ENCODE measurements at places on chromosomes 12 and 14.
A peak's percentile ranks its signal among the peaks of the same experiment; 100 is the strongest.

DNA sequence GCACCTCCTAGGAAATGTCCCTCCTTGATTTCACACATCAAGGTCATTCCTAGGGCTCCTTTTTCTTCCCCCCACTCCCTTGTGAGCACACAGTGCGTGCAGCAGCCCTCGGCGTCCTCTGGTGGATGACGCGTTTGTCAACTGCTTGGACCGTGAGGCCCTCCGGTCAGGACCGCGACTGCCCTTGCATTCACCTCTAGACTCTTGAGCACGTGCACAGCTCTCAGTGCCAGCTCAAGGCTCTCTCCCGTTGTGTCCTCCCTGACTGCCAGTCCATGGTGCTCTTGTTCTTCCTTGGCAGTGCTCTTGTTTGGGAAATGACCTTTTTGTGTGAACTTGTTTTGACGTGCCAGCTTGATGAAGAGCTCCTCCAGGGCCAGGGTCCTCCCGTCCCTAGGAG lies 67.9 kb downstream of the TSPAN9 start:
- no peak for DNase-seq

DNA sequence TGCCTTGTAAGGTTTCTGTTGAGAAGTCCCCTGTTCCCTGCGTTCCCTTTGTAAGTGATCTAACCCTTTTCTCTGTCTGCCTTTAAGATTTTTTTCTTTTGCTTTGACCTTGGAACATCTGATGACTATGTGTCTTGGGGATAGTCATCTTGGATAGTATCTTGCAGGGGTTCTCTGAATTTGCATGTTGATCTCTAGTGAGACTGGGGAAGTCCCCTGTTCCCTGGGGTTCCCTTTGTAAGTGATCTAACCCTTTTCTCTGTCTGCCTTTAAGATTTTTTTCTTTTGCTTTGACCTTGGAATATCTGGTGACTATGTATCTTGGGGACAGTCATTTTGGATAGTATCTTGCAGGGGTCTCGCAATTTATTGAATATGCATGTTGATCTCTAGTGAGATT lies 38.2 kb upstream of the TMX1 start:
- no peak for DNase-seq

DNA sequence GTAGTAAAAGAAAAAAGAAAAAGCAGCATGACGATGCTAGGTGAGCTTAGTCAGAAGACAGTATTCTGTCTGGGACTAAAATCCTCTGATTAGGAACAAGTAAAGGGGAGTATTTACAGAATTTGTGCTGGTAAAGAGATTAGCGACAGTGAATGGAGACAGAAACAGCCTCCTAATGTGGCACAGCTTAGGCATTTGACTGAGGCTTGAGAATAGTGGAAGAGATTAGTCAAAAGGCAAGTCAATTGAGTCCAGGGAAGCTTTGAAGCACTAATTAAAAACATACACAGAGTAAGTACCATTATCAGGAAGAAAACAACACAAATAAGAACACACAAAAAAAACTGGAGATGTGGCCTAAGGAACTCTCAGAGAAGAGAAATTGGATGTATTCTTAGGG lies 131.9 kb upstream of the CLEC14A start:
- no peak for DNase-seq

DNA sequence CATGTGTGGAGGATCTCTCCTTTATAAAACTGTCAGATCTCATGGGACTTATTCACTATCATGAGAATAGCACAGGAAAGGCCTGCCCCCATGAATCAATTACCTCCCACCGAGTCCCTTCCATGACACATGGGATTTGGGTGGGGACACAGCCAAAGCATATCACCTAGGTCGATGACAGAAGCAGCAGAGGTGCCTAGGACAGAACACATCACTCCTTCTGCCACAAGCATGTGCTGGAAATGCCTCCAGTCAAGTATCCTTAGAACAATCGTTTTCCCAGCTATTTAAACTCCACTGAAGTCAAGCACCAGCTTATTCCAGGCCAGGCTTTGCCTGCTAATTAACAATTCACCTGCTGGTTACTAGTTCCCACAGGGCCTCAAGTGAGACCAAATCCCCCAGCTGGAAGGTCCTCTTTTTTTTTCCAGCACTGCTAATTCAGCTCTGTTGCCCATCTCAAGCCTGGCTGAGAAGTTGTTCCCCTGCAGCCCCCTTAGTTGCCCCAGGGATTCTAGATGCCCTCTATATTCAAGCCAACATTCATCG lies 212.3 kb upstream of the NUDT4 start:
- DNase-seq = no peak

- DNase-seq = no peak
Observed at GRCh38 chr12:98780261-98780660, 135.2 kb downstream of the APAF1 start.

- no peak for DNase-seq
Observed at GRCh38 chr14:55710506-55711041, 130.6 kb downstream of the KTN1 start.

GRCh38 chr14:75514673-75515628 lies 7.3 kb upstream of the BATF start:
- no peak for DNase-seq

GRCh38 chr12:105466901-105467598 lies 136.6 kb downstream of the C12orf75 start:
- DNase-seq = no peak

DNA sequence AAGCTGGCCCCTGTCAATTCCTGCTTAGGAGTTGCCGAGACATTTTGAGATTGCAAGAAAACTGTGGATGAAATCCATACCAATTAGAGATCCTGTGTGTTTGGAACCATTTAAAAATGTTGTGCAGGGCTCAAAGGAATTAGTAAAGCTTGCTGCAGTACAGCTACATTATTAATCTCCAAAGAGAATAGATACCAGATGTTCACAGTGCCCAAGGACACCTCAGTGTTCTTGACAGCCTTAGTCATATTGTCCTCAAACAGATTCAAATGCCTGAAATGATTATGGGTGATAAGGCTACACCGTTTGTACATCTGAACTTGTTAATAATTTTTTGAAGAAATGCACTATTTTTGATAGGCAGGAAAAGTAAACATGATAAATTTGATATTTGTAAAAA lies 164.6 kb downstream of the MSRB3 start:
- DNase-seq = no peak

DNA sequence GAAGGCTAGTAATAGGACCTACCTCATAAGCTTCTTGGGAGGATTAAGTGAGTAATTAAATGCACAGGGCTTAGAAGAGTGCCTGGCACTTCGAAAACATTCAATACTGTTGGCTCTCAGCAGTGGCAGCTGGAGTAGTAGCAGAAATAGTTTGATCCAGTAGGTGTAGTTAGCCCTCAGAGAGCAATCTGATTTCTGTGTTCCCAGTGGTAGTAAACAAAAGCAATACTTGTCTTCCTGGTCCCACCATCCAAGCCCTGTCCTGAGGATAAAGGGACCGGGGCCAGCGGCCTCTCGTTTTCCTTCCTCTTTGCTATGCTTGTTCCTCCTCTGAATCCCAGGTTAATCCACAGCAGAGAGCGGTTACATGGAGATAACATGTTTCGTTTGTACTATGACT lies 131.6 kb downstream of the SAMD4A start:
- DNase-seq = no peak

DNA sequence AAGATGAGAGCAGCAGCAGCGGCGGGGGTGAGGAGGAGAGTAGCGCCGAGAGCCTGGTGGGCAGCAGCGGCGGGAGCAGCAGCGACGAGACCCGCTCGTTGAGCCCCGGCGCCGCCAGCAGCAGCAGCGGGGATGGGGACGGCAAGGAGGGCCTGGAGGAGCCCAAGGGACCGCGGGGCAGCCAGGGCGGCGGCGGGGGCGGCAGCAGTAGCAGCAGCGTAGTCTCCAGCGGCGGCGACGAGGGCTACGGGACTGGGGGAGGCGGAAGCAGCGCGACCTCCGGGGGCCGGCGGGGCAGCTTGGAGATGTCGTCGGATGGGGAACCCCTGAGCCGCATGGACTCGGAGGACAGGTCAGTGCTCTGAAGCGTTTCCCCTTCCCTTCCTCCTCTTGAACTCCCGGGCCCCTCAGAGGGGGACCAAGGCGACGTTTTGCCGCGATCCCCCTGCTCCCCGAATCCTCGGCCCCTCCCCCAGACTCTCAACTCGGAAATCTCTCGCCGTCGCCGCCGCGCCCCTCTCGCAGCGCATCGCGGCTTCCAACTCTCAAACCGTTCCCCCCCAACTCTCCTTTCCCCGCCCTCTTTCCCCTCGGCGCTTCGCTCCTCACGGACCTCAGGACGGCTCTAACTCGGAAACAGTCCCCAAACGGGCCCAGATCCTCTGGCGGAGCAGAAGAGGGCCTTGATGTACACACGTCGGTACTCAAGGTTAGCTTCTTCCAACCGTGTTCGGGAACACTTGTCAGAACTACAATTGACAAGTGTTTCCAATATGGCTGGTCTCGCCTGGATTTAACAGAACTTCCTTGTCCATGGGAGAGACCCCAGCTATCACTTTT lies 947 bp downstream of the AEBP2 start:
- peak; percentile 21 for DNase-seq

GRCh38 chr12:100356644-100357223 lies at the start of gene SLC17A8:
SLC17A8 (plus strand) TSS chr12:100357074; CDS start chr12:100357392, 318 bp downstream.
- no peak for DNase-seq

- no peak for DNase-seq
Observed at GRCh38 chr14:39173198-39173597, 1.9 kb upstream of the PNN start.

DNA sequence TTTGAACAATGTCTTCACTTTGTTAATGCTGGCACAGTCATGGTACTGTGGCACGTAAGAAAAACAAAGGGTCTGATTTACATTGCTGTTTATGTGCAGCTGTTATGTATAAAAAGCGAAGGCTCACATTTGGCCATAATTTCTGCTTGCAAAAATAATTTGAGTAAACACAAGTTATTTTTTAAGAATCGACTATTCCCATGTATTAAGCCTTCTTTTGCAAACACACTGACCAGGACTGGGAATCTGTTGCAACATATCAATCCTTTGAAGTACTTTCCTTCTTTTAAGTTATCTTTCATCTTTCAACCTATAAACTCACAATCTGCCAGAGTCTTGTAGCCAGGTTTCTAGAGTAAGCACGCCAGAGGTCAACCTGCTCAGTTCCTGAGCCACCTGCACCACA lies 145.4 kb upstream of the BMP4 start:
- DNase-seq = no peak

- DNase-seq = no peak
Observed at GRCh38 chr14:61574514-61574807, 120.9 kb upstream of the HIF1A start.

GRCh38 chr12:71276541-71276940 lies 118.7 kb upstream of the TSPAN8 start:
- DNase-seq = no peak

GRCh38 chr12:89877671-89878070 lies 169.0 kb upstream of the ATP2B1 start:
- DNase-seq = no peak

GRCh38 chr14:33617154-33617553 lies 333.7 kb downstream of the EGLN3 start:
- DNase-seq = no peak

DNA sequence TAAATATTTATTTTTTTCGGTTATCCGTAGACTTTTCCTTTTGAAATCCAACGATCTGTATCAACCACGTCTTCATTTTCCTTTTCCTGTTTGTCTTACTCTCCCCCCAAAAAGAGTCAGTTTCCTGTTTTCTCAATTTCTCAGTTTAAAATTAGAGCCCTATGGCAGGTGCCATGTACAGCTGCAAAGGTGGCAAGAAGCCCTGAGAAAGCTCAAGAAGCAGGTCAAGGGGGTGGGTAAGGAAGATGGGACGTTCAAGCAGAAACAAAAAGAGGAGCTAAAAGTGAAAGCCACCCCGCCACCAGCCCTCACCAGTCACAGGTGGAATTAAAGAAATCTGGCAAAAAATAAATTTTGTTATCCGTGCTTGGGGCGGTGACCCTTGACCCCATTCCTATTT lies 26.7 kb downstream of the SLC35E3 start:
- no peak for DNase-seq

DNA sequence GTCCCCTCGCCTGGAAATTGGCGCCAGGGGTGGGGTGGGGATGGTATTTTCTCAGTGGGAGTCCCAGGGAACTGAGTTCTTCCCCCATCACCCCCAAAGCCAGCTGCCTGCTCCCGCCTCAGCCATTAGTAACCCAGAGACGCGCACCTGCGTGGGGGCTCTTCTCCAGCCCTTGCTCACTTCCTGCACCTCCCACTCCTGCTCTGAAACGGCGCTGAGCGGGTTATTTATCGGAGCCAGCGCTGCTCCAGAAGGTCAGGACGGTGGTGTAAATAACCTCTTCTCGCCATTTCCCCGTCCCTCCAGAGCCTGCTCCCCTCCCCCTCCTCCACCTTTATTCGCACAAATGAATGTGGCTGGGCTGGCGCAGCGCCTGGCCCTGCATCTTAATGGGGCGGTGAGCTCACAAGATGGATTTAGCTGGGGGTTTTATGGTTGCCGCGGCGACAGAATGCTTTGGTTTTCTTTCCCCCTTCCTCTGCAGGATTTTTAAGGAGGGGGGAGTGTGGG lies 12.2 kb downstream of the GPR84 start:
- DNase-seq = no peak

- DNase-seq = no peak
Observed at GRCh38 chr14:99324291-99324690, 52.3 kb upstream of the BCL11B start.

DNA sequence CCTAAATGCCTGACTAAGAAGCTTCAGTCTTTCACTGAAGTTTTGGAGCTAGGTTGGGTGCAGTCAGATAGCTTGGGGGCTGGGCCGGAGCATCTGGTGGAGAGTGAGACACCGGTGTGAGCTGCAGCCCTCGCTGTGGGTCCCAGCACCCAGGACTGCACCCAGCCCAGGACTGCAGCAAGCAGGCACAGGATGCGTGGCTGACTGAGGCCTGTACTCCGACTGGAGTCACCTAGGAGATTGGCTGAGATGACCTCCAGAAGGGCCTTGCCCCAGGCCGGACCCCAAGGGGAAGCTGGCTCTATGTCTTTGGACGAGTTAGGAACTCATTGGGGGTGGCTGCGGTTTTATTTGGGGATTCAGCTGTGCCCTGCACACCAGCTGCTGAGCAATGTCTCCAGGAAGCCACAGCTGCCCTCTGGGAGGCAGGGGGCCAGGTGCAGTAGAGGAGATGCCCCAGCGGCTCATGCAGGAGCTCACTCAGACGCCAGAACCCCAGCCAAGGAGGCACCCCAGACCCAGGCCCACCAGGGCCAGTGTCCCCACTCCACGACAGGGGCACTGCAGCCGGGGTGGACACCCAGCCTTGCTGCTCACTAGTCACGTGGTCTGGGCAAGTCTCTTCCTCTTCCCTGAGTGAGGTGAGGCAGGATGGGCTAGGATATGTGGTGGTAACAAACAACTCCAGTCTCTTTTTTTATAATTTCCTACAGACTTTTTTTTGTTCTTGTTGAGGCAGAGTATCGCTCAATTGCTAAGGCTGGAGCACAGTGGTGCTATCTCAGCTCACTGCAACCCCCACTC lies 31.8 kb upstream of the RCOR1 start:
- no peak for DNase-seq
